ENCODE measurements at places on chromosomes 4 and X.

GRCh38 chr4:61397174-61397573, 197.0 kb downstream of the ADGRL3 start:
- DNase-seq, result peak; percentile 46

- peak; percentile 2 for DNase-seq
Measured at GRCh38 chr4:79292008-79292407, 33.9 kb downstream of the NAA11 start.

DNA sequence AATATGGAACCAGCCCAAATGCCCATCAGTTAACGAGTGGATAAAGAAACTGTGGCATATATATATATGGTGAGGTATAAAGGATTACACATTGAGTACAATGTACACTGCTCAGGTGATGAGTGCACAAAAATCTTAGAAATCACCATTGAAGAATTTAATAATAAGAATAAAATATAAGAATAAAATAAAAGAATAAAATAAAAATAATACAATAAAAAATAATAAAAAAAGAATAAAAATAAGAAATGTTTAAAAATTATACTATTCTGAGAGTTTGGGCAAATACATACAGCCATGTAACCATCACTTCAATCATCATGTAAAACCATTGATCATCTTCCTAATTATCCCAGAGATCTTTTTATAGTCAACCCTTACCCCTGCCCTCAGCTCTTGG, 173.5 kb downstream of the AWAT2 start:
- DNase-seq, result no peak

DNA sequence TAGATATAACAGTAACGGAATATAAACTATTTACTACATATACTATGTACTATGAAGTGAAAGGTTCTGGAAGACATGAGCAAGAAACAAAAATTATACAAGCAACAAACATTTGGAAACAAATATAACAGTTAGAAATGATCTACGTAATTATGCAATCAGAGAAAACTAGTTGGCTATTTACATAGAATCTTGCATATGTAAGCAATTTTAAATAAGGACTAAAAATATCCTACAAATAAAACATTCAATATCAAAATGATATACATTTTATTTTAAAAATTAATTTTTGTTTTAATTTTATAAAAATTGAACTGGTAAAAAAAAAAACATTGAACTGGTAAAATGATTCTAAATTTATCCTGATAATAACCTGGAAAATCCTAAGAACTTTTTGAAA, 642.5 kb upstream of the PCDH10 start:
- no peak for DNase-seq

- DNase-seq, result no peak
Measured at GRCh38 chrX:55695227-55696018, 22.1 kb upstream of the RRAGB start.

GRCh38 chrX:3219667-3220066, 126.8 kb downstream of the MXRA5 start:
- DNase-seq, result no peak

DNA sequence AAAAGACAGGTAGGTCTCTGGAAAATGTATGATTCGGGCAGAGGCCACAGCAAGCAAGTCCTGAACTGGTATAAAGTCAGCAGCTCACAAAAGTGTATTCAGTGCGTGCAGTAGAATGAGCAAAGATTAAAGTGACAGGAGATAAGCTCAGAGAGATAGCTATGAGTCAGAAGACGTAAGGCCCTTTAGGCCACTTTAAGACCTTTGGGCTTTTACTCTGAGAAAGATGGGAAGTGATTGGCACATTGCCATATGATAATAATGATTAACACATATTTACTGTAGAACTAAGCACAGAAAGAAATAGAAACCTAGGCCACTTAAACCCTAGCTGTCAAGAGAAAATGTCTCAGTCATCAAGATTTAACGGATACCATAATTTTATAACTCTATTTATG, 51.7 kb downstream of the TBCK start:
- no peak for DNase-seq

DNA sequence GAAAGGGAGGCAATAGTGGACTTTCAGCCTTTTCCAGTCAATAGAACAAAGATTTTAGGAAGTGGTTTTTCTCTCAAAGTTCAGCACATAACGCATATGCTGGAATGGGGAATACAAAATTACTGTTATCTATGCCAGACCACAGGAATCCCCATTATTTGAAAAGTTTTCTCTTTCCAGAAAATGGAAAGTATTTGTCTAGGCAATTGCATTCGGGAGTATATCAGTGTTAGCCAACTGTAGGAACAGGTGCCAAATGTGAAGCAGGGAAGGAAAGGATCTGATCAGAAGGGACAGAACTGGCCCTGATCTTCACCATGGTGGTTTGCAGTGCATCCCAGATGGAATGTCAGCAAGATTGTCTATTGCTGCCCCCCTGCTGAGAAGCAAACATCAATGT, 213.6 kb downstream of the CPE start:
- no peak for DNase-seq

GRCh38 chr4:120070196-120070595, 3.5 kb upstream of the MAD2L1 start:
- no peak for DNase-seq

DNA sequence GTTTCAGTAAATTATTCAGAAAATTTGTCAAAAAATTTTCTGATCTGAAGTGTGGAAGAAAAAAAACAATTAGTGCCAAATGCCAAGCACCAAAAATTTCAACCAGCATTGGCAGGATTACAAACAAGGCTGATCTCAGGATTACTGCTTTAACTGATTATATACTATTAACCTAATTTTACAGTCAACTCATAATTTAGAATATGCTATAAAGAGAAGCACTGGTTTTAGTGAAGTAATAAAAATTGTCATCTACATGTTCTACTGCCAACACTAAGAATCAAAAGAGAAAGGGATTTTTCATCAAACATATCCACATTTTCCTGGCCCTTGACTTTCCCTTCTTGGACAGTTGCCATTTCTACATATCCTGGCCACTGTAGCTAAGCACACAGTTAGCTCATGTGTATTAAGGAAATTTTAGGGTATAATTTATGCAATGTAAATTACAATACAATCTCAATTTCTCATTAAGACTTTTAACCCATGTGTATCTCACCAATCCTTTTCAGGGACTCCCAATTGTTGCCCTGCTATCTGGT, 33.8 kb downstream of the THOC2 start:
- DNase-seq, result no peak

DNA sequence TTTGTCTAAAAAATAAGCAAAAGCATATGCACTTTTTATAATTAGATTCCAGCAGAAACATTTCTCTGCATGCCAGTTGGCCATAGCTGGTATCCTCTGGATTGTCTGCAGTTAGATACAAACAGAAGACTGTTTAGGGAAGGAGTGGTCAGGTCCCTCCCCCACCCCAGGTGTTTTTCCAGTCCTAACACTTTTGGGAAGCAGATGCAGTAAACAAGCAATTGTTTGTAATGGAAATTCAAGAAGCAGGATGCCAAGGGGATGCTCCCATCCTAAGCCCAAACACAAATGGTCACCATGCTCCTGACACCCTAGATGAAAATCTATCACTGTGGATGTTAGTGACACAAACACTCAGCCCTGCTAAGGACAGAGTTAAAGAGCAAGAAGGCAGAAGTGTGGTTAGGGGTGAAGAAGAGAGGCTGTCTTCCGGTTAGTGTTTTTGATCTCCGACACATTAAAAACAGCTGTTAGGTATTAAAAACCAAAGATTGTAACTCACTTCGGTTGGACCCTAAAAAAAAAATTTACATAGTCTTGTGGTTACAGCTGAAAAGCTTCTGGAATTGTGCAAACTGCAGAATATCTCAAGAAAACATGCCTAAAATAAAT, 7.9 kb downstream of the LEF1 start:
- DNase-seq, result no peak

GRCh38 chr4:123698556-123698955, 302.0 kb downstream of the SPRY1 start:
- DNase-seq, result no peak

DNA sequence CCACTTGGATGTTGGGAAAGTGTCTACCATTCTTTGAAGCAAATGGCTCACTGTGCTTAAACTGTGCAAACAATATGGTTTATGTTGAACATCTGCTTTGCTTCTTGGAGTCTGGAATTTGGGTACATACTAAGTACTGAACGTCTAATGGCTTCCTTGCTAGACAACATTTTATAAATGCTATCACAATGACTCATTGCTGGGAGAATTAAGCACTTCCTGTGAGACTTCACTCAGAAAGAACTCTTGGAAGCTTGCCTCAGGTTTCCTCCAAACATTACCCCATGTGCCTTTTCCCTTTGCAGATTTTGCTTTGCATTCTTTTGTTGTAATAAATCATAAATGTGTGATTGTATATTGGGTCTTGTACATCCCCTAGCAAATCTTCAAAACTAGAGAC, 139.7 kb downstream of the PACRGL start:
- no peak for DNase-seq

DNA sequence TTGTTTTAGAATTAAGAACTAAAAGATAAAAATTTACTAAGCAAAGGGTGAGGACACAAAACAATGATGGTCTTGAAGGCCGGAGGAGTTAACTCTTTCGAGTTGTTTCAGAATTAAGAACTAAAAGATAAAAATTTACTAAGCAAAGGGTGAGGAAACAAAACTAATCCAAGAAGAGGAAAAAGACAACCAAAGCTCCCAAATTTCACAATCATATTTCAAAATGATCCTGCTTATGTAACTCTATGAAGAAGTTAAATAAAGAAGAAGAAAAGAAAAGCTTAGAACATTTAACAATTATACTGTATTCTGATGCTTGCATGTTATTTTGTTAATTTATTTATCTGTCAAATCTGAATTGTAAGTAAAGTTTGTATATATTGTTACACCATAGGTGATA, 154.8 kb upstream of the SLIT2 start:
- peak; percentile 66 for DNase-seq

- DNase-seq, result no peak
Measured at GRCh38 chrX:2874222-2875135, 45.7 kb downstream of the GYG2 start.

DNA sequence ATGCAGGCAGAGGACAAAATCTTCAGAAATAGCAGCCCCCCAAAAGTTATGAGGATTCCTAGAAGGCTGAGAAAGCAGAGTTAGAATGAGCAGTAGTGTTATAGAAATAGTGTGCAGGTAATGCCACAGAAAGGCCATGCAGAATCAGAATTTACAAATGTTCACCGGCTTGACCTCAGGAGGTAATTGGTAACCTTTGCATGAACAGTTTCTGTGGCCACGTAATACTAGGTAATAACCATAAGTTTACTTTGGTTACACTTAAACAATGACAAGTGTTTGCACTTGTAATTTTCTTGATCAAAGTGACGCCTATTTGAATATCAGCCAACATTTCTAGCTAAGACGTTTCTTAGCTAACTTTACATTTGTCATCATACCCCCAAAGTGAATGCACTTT, 393.6 kb downstream of the GPAT3 start:
- DNase-seq, result no peak

GRCh38 chrX:46823481-46823880, 13.4 kb upstream of the RP2 start:
- no peak for DNase-seq

GRCh38 chrX:87873347-87873941, 355.8 kb downstream of the KLHL4 start:
- DNase-seq, result no peak

- DNase-seq, result peak; percentile 87
Measured at GRCh38 chrX:81201671-81202455, at the start of the genes HMGN5 and SH3BGRL. Gene HMGN5, minus strand, starts transcription at chrX:81201913. Its CDS starts 80,364 bp downstream, at chrX:81121549. Gene SH3BGRL, plus strand, starts transcription at chrX:81202102. Its CDS starts 99 bp downstream, at chrX:81202201.

GRCh38 chr4:186264660-186265059, 1.3 kb upstream of the F11 start:
- no peak for DNase-seq

DNA sequence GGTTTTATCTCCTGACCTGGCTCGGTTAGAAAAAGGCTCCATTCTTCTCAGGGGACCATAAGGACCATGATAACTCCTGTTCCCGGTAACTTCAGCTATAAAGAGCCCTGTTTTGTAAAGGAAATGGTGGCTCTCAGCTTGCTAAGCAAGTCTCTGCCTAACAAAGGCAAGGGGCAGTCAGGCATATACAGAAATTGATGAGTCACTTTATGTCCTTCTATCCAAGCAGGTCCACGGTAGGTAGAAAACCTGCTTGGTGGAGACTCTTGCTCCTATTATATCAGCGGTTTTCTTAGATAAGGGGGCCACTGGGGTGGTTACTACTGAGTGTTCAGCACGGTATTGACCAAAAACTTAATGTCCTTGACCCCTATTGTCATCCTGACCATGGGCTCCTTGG, 203.0 kb upstream of the KLF8 start:
- no peak for DNase-seq

DNA sequence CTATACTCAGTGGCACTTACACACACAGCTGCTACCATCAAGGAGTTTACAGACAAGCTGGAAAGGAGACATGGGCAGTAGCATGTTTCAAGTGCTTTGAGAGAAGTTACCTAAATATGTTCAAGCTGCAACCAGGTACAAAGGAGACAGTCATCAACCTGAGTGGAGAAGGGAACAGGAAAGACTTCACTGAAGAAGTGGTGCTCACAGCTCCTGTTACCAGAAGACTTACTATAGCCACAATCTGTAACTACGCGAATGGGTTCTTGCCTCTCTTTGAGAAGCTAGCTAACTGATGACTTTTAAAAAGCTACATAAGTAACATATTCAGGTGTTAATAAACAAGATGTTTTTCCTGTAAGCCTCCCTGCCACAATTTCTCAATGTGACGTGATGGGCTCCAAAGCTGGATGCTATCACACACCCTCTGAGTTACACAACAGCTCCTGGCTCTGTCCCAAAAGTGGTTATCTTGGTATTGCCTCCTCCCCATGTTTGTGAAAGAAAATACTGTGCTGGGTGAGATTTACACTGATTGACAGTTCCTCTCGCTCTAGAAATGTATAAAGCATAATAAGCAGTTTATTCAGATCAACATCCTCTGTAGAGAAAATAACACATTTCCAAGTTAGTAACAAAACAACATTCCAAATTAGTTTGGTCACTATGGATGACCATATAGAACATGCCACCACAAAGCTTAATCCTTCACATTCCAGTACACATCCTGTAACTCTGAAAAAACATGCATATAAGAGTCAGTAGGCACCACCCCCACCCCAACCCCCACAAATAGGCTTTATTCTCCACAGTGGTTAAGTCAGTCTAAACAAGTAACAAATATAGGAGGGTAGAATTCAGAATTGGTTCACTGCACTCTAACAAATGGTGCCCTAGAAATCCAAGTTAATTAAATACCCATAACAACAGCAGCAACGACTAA, 81.8 kb downstream of the FRYL start:
- DNase-seq, result peak; percentile 52

GRCh38 chr4:140116442-140117104, 37.4 kb downstream of the MAML3 start:
- DNase-seq, result peak; percentile 22

GRCh38 chr4:88599298-88599697, 7.0 kb downstream of the HERC3 start:
- DNase-seq, result no peak

DNA sequence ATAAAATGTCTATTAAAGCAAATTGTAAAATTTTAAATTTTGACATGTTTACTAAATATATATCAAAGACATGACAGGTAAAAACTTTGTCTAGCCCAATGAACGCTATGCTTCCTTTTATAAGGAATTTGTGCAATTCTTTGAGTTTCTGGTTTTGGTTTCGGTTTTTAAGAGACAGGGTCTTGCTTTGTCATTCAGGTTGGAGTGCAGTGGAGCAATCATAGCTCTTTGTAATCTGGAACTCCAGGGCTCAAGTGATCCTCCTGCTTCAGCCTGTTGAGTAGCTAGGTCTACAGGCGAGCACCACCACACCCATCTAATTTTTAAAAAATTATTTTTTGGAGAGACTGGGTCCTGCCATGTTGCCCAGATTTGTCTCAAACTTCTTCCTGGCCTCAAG, 60.7 kb downstream of the BLTP1 start:
- peak; percentile 48 for DNase-seq
